ENCODE measurements at places on chromosomes 2 and 18.

GRCh38 chr2:142254031-142254430 is 123.2 kb upstream of the LRP1B start:
- DNase-seq, result no peak

- no peak for DNase-seq
Observed at GRCh38 chr18:78619854-78620253, 359.8 kb upstream of the SALL3 start.

DNA sequence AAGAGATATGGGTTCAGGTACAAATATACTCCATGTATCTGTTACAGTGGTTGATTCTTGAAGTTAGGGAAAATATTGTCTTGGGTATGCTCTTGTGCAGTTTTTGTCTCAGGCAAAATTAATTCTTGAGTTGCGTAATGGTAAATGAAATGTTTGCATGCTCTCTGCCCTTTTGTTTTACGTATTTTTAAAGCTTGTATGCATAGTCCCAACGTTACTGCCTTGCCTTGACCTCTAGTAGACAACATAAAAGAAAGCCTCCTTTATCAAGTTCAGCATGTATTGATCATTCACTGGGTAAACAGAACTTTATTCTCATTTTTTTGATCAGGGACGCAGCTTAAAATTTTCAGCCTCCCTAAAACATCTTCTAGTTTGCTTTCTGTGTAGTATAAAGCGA is 283.1 kb downstream of the THSD7B start:
- no peak for DNase-seq

GRCh38 chr18:73150199-73150598 is 282.4 kb upstream of the NETO1 start:
- DNase-seq, result no peak

GRCh38 chr18:46621111-46621766 is 35.8 kb downstream of the LOXHD1 start:
- no peak for DNase-seq

DNA sequence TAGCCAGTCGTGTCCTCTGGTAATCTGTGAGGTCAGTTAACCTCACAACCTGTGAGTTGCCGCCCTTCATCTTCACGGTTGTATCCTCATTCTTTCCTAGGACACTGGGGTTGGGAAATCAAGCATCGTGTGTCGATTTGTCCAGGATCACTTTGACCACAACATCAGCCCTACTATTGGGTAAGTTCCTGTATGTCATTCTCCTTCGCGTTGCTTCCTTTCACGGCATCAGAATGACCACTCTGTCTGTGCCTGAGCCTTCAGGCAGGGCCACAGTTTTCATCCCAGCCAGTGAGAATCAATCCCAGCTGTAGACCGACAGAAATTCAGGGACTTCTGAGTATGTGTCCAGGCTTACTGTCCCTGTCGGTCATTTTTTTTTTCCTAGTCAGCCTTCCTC is 67.1 kb downstream of the RAB31 start:
- DNase-seq, result no peak

DNA sequence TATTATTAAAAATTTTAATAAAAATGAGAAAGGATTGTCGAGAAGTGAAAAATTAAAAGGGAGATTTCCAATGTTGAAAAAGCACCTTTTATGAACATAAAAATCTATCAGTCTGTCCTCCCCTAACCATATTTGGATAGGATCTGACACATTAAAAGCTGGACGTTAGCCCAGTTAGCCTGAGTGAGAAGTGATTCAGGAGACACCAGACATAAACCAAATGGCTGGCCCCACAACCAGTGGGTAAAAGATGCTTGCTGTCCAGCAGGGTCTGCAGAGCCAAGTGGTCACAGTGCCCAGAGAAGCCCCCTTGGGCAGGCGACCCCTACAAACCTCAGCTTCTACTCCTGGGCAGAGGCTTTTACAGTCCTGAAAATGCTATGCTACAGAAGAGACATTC is 253.8 kb upstream of the LYPD1 start:
- DNase-seq, result no peak

- DNase-seq, result no peak
Observed at GRCh38 chr2:111045771-111046444, 74.8 kb upstream of the BCL2L11 start.

DNA sequence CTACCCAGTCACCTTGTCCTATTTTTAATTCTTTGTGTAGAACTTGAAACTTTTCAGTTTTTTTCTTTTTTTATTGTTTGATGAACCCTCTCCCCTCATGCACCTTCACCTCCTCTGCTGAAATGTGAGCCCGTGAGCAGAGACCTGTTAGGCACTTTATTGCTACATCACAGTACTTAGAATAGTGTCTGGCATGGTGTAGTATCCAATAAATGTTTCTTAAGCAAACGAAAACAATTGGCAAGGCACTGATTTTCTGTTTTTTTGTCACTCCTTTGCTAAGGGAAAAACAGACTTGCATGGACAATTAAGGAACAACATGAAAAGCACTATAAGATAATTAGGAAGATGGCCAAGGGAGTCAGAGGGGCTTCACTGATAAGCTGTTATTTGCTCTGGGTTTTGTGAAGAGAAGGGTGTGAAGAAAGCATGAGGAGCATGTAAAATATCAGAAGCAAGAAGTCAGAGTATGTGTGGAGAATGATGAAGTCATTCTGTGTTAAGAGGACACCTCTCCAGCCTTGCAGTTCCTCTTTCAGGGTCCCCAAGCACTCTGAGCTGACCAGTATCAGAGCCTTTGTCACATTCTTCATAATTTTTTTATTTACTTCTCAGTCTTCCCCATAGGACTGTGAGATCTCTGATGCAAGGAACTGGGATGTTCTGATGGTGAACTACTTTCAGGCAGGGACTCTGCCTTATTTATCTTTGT is 99.7 kb upstream of the CAVIN2 start:
- no peak for DNase-seq

DNA sequence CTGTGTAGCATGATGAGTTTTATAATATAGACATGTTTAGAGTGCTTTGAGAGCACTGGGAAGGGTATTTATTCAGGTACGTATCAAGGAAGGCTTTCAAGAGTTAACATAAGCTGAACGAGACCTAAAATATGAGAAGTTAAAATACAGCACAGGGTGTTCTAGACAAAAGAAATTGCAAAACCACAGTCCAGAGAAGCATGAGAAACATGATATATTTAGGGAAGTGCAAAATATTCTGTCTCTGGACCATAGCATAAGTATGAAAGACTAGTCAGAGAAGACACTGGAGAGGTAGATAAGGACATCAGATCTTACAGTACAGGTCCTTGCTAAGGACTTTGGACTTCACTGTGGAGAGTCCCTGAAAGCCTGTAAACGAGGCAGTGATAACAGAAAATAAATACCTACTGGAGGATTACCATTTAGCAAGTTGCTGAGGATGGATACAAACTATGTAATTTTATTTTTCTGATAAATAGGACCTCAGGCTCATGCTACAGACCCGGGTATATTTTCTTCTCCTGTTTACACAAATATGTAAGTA is 43.7 kb downstream of the FSIP2 start:
- no peak for DNase-seq

- DNase-seq, result no peak
Observed at GRCh38 chr2:71602581-71602980, 149.2 kb downstream of the DYSF start.

DNA sequence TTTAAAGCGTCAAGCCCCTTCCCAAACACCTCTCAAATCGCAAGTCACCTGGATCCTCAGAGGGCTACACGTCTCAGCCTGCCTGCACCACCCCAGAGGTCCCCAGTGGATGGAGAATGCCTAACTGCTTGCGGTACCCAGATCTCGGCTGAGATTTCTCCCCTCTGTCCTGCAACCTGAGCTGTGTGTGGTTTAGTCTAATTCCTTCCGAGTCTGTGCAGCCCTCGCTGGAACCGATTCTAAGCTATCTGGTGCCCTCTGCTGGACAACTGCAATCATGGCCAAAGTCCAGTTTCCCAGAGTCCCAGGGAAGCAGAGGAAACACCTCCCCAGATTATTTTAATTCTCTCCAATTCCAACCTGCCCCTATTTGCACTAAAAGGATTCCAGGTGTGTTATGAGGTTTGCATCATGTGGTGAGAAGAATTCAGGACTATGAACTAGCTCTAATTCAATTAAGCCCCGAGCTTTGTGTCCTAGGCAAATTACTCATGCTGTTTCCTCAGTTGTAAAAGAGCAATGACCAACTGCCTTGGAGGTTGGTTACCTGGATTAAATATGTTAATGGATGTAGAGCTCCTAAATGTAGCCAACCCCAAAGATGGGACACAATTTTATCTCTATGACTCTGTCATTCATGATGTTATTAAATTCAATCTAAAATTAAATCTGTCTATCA is 276.1 kb upstream of the NCKAP5 start:
- DNase-seq, result peak; percentile 53

DNA sequence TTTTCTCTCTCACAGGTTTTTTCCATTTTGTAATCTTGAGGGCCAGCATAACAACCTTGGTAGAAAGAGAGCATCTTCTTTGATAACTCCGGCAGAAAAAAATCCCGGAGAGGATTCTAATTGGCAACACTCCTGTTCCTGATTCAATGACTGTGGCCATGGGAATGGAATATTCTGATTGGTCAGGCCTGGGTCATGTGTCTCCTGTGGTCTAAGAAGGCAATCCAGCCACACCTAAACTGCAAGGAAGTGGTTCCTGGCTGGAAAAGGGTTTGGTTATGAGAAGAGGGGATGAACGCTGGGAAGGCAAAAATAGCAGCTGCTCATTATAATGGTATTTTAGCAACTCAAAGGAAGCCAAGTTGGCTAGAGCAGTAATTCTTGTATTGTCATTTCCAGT is 24.8 kb upstream of the ZNF638 start:
- no peak for DNase-seq

GRCh38 chr2:70767699-70768589 is at the start of gene ADD2:
TSS of gene ADD2 (minus strand) at chr2:70768200. CDS start at chr2:70706408, 61,792 bp downstream.
- DNase-seq, result peak; percentile 22

DNA sequence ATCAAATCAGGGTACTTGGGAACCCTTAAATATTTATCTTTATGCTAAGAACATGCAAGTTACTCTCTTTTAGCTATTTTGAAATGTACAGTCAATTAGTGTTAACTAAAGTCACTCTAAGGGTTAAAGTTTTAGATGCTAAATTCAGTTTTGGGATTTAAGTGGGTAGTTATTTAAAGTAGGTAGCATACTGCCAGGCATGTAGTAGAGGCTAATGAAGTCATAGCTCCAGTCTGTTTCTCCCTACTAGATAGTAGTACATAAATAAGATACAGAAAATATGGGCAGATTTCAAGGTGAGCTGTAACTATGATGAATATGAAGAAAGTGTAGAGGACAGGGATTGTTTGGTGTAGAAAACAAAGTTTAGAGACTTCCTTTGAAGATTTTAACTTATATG is 7.5 kb downstream of the RAB3GAP1 start:
- DNase-seq, result no peak

DNA sequence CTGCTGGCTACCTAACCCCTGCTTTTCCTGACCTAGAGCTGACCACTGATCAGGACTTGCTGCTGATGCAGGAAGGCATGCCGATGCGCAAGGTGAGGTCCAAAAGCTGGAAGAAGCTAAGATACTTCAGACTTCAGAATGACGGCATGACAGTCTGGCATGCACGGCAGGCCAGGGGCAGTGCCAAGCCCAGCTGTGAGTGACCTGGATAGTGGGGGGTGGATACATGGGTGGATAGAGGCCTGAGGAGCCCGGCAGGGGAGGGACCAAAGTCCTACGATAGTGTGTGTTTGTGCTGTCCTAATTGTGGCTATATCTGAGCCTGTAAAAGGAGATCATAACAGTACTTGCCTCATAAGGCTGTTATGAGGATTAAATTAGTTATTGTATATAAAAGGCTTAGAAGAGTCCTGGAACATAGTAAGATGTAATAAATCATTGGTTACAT is 8.2 kb downstream of the PLCD4 start:
- DNase-seq, result no peak

DNA sequence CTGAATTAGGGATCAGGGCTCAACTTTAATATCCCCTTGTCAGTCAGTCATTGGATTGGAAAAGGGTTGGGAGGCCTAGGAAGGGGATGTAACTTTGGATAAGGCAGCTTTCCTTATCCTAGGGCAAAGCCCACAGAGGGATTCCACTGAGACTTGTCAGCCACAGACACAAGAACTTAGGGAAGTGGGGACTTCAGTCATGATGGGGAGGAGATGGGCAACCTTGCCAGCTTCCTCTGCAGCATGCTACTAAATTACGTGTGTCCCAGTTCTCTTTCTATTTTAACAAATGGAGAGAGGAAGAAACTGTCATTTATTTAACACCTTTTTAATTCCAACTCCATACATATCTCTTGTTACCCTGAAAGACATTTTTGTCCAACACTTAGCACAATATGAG is 237.8 kb downstream of the WDR7 start:
- no peak for DNase-seq

DNA sequence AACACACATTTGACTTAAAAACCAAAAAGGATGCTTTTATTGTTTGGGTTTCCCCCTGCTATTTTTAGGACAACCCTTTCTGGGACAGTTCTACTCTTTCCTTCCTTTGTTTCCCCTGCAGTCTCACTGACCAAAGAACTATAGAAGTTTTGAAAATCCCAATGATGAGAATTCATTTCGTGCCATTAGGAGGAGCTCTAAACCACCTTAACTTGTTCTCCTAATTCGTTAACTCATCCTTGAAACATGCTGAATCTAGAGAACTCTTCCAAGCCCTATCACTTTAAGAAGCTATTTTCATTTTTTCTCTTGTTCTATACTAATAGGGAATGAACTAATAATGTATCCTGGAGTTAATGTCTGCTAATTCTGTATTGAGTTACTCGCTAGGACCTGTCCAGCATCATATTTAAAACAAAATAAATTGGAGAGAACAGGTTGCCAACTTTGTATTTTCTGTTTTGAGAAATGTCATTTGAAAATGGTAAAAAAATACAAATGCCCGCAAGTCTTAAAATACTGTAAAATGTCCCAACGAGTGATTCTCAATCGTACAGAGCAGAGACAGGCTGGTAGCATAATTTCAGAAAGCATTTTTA is 62.9 kb downstream of the AFTPH start:
- peak; percentile 83 for DNase-seq

DNA sequence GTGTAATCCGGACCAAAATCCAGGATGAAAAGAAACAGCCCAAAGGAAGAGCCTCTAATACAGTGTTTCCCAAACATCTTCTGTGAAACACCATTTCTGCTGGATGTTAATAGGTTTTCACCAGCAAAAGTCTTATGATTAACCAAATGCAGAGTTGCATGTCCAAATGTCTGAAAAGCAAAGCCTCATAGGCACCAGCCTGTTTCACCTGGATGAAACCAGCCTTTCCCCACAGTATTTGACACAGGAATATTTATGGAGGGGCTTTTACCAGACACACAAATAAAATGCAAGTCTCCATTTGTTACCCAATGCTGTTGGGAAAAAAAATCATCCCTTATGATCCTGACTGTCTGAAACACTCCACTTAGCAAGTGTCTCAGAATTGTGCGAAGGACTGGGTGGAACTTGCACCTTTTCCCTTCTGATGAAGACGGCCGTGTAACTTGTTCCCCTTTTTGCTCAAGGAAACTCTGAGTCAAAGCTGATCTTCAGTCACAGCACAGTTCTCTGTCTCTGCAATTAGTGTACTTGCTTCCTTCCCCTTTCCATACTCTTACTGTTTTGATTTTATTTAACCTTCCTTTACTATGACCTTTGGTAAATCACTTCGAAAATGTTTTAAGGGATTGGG is 70.3 kb upstream of the IL1R2 start:
- peak; percentile 22 for DNase-seq
